Activated naive CD4-positive, alpha-beta T cell treated with anti-CD3 and anti-CD28 coated beads, Interleukin-2, amount 50 U/mL, for 16 hours (primary cell): ENCODE measurements at places on chromosomes 2 and 18.
A peak's percentile ranks its signal among the peaks of the same experiment; 100 is the strongest.

GRCh38 chr18:3793545-3793944 lies 343.6 kb downstream of the TGIF1 start:
- no peak for DNase-seq

- no peak for DNase-seq
These were observed 34.6 kb downstream of the SETBP1 start for GRCh38 chr18:44715245-44715644.

DNA sequence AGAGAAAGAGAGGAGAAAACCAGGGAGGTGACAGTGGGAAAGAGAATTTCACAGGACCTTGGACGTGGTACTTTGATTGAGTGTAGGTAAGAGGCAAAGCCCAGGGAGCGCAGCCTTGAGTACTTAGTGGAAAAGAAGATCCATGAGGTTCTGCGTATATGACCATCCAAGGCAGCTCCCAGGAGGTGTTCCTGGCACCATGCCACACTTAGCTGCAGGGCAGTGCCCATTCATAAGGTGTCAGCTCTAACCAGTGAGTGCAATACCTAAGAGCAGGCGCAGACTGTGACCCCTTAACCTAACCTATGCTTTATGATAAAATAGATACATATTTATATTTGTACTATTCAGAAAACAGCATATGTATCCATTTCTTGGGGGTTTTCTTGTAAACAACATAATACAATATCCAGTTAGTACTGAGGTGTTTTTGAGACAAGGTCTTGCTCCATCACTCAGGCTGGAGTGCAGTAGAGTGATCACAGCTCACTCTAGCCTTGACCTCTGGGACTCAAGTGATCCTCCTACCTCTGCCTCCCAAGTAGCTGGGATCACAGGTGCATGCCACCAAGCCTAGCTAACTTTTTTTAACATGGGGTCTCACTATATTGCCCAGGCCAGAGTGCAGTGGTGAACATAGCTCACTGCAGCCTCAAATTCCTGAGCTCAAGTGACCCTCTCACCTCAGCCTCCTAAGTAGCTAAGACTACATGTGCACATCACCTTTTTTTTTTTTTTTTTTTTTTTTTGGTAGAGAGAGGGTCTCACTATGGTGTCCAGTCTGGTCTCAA lies 174.6 kb downstream of the GFPT1 start:
- DNase-seq, result no peak

- DNase-seq, result no peak
These were observed 568.1 kb upstream of the LINC00305 start for GRCh38 chr18:64717026-64717425.

DNA sequence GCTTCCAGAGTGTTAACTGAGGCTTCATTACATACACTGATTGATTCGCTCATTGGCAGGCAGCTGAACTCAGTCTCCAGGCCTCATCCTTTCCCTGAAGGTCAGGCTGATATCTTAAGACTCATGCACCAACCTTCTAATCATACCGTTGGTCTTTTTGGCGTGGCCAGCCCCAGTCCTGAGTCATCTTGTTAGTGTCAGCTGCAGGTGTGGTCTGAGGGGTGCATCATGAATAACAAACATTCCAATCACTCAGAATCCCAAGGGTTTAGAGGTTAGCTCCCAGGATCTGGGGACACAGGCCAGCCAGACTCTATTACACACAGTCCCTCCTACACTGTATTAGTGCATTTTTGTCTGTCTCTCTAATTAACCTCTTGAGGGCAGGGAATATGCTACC lies 271.5 kb downstream of the HRH4 start:
- no peak for DNase-seq

DNA sequence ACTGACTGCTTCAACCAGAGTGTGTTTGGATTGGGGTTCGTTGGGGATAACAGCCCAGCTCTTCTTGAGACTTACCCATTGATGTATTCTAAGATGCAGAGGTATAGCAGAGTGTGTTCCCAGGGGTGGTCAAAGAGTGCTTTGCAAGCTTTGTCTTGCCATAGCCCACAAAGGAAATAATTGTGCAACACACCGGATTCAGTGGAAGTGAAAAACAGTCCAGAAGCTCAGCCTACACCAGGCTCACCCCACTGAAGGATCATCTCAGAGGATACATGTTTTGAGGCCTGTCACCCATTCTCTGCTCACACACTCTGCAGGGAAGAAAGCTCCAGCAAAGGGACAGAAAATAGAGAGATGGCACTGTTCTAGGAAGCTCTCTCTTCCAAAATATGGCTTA lies 9.6 kb downstream of the CACNB4 start:
- DNase-seq, result no peak

GRCh38 chr2:66565291-66565690 lies 130.4 kb downstream of the MEIS1 start:
- no peak for DNase-seq

DNA sequence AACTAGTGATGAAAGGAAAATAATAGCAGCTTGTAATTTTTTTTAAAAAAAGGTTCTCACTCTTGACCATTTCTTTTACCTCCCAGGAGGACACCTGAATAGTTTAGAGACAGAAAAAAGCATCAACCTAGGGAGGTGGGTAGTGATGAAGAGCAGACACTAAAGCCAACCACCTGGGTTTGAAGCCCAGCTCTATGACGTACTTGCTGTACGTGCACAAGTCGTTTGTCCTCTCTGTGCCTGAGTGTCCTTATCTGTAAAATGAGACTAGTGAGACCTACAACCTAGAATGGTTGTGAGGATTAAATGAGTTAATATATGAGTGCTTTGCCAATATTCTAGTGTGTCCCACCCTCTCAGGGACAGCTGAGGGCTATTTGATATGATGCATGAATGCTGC lies 5.8 kb downstream of the SLC1A4 start:
- no peak for DNase-seq

DNA sequence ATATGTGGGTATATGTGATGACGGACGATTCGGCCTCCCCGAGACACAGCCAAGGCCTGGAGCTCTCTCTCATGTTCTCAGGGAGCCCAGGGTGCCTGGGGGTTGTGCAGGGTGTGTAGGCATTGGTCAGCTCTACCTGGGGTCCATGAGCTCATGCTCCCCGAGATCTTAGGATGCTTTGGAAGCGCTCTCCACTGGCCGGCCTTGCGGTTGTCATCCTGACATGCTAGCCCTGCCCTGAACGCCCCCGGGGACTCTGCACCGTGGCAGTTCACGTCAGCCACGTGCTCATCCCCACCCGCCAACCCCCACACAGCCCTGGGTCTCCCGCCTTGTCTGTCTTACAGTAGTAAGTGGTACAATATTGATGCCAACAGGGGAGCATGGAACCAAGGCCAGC lies 67.8 kb downstream of the RTP5 start:
- DNase-seq, result no peak

DNA sequence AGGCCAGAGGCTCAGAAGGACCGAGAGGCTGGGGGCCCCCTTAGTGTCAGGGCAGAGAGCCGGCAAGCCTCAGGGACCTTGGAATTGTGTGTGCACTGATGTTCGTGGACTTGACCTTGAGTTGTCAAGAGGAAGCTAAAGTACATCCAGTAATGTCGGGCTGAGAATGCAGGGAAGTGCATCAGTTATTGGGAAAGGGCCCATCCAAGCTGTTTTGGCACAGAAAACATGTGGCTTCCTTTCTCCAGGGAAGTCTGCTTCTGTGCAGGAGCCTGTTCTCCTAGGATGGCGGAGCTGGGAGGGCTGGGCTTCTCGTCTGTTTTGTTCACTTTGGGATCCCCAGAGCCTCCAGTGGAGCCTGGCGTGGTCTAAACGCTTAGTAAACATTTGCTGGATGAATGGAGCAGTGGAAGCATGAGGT lies 23.7 kb downstream of the ATOH8 start:
- no peak for DNase-seq

DNA sequence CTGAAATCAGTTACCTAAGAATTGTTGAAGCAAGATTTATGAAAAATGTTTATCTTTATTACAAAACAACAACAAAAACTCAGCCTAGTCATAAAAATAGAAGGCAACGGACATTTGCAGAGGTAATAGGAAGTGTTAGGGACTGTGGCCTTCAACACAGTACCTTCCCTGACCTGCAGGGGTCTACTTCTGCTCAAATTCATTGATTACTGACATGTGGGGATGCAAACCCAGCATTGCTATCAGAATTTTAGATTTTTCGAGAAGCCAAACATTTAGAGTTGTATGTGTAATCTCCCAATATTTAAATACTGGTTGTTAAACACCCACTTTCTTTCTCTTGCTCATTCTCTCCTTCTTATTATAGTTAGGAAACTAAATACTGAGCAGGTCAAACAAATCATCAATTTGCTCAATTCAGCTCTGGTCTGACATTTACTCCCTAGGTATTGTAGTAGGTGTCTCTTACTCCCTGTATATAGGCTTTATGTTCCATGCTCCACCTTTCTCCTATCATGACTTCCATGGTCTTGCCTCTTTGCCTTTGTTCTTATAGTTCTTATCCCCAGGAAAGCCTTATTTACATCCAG lies 198.5 kb downstream of the UBE2E3 start:
- peak; percentile 36 for DNase-seq

- no peak for DNase-seq
These were observed 33.3 kb downstream of the VSNL1 start for GRCh38 chr2:17573804-17574175.

DNA sequence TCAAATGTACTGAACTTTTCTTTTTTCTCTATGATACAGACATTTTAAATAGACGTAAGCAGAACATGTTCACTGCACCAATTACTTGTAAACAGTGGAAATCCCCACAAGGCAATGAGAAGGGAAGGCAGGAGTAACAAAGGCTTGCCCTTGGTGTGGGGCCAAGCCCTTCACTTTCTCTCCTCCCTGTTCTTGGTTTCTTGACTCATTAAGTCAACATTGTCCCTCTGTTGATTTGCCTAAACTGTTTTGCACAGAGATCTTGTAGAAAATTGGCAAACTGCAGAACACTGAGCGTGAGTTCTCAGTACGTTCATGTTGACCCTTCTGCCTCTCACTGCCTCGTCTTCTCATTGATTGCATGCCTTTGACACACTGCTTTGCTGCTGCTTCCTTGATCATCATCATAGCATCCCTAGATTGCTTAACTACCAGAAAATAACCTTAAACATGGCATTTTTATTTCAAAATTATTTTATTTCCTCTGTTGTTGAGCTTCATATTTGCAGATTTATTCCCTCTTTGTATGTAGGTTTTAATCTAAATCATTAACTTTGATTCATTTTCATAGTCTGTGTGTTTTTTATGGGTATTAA lies 257.7 kb downstream of the PTGR3 start:
- no peak for DNase-seq

DNA sequence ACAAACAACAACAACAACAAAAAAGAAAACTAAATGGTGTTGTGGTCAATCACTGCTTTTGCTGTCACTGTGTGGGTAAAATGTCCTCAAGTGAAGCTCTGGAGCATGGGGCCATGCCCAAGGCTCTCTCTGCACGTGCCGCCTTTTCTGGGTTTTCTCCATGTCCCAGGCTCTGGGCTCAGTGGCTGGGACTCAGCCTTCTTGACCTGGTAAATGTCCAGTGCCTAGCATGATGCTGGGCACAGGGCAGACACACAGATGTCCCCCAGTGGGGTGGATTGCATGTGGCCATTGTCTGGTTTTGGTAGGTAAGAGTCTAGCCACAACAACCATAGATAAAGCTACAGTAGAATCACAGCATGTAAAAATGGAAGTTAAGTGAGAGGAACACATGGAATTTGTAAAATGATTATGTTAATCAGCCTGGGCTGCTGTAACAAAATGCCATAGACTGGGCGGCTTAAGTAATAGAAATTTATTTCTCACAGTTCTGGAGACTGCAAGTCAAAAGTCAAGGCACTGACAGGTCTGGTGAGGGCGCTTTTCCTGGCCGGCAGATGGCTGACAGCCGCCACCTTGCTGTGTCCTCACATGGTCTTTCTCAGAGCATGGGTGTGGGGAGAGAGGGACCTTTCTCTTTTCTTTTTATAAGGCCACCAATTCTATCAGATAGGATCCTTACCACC lies 174.4 kb downstream of the ACOXL start:
- DNase-seq, result no peak

DNA sequence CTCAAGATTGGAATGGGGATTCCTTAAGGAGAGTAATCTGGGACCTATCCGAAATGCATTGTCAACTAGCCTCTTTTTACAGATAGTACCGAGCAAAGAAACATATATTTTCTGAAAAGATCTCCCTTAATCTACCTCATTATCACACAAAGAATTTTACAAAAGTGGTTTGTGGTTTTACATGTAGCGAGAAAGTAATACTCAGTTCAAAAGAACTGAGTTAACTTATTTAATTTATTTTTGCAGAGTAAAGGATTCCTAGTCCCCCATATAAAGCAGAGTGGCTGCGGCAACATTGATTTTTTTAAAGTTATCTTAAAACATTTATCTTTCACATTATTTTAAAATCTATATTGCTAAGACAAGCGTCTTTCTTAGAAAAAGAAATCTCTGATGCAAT lies 15.9 kb upstream of the SOS1 start:
- DNase-seq, result no peak

DNA sequence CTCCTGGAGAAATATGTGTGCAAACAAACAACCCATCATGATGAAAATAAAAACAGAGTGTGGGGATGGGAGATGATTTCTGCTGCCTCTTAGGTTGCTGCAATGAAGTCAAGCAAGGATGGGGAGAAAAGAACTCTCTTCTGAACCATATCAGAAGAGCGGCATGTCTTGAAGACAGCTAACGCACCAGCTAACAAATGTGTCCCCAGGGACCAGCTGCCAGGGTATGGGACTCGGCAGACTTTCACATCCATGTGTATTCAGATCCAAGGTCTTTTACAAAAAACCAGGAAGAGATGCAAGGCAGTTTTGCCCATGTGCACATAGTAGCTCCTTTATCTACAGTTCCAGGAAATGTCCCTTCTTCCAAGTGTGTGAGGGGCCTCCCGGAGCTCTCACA lies 125.4 kb downstream of the CLIP4 start:
- DNase-seq, result no peak

GRCh38 chr2:12167525-12168317 lies 421.3 kb downstream of the LPIN1 start:
- no peak for DNase-seq

GRCh38 chr2:45153121-45153520 lies 143.9 kb upstream of the SIX2 start:
- no peak for DNase-seq

DNA sequence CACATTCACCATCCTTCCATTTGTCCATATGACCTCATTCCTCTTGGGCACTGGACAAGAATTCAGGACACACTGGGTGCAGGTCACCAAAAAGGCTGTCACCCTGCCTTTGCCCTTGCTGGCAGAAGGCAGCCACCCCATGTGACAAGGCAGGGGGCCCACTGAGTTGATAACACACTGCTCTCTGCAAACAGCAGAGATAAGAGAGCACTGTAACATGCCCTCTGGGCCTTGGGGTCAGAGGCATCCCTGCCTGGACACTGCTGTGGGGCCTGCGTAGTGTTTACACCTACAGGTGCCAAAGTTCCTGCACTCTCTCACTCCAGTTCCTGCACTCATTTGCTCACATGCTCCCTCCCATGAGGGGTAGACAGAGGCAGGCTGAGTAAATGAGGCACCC lies 344.7 kb upstream of the TCF4 start:
- DNase-seq, result no peak

GRCh38 chr2:70828914-70829824 lies 6.4 kb downstream of the CD207 start:
- DNase-seq, result no peak

DNA sequence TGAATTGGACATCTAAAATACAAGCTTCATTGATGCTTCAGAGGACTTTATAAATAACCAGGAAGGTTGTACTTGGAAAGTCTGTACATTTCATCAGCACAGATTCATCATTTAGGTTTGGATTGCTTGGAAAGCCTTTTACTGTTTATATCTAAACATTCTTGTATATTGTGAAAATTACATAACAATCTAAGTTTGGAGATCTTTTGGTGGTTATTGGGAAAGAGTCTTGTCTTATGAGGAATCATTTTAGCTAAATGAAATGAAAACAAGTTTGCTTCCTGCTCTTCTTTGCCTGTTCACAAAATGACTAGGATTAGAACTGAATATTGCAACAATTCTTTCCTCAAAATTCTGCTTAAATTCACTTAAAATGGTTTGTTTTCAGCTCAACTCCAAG lies 79.3 kb downstream of the ABI2 start:
- no peak for DNase-seq
